A549 (cell line): ENCODE measurements at places on chromosomes 1 and 21.

- no peak for DNase-seq
Measured at GRCh38 chr1:178328728-178329127, 168.0 kb downstream of the CLEC20A start.

- DNase-seq = no peak
Measured at GRCh38 chr1:5959087-5959486, 33.1 kb downstream of the NPHP4 start.

DNA sequence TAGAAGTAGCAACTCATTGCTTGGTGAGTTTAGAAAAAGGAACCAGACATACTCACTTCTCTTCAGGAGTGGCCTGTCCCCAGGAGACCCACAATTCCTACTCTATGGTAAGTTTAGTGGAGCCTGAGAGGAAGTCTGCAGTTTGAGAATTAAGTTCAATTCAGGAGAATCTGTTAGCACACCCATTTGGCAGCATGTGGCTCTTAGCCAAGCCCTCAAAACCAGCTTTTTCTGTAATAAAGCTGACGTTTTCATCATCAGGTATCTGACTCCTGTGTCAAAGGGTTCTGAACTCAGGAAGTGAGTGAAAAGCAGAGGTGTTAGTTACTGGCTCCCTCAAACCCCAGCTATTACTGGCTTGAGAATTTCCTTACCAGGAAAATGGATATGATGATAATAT is 20.4 kb upstream of the RGS16 start:
- DNase-seq = no peak

DNA sequence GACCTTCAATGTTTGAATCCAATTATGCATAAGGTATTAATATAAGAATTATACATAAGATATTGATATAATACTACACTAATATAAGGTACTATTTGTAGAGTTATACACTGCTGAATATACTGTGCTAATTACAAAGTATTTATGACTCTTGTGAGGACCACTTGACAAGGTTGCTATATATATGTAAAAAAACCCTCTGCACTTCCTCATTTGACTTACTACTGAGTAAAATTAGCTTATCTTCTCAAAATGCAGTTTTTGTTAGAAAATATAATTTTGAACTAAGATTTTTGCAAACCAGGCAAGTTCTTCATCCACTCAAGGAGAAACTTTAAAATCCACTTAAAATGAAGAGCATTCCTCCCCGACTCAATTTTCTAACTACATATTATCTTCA is 8.5 kb downstream of the SIKE1 start:
- DNase-seq = no peak

- no peak for DNase-seq
Measured at GRCh38 chr1:151620286-151620685, 8.4 kb downstream of the SNX27 start.

- DNase-seq = no peak
Measured at GRCh38 chr1:169364948-169365347, 2.6 kb downstream of the NME7 start.

DNA sequence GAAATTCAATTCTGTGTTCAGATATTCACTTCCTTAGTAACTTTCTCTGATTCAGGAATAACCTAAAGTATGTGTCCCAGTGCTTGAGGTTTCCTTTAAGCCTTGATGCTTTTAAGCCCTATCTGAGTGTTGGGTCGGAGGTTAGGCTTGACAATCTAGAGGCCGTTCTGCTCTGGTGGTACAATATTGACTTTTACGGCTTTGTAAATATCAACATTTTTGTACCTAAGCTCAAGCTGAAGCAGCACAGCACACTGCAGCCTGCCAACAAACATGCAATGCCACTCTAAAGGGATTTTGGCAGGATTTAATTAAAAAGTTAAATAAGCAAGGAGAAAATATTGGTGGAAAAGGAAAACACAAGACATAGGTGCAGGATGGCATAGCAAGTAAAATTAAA is 279.2 kb downstream of the NEGR1 start:
- no peak for DNase-seq

DNA sequence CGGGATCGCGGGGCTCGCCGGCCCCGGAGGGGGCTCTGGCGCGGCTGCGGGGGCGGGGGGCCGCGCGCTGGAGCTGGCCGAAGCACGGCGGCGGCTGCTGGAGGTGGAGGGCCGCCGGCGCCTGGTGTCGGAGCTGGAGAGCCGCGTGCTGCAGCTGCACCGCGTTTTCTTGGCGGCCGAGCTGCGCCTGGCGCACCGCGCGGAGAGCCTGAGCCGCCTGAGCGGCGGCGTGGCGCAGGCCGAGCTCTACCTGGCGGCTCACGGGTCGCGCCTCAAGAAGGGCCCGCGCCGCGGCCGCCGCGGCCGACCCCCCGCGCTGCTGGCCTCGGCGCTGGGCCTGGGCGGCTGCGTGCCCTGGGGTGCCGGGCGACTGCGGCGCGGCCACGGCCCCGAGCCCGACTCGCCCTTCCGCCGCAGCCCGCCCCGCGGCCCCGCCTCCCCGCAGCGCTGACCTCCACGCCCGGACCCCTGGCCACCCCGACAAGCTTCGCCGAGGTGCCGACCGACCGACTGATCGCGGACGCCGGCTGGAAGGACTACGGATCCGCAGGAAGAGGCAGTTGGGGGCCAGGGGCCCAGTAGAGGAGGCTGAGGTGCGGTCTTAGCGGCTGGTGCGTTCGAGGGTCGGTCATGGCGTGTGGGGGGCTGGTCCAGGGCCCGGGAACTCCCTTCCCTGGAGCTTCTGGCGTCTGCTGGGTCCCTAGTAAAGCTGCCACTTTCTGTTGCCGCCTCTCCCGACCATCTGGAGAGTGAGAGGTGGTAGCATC is 711 bp downstream of the TRNP1 start:
- DNase-seq = no peak
